ENCODE measurements at places on chromosomes 6 and 20.

DNA sequence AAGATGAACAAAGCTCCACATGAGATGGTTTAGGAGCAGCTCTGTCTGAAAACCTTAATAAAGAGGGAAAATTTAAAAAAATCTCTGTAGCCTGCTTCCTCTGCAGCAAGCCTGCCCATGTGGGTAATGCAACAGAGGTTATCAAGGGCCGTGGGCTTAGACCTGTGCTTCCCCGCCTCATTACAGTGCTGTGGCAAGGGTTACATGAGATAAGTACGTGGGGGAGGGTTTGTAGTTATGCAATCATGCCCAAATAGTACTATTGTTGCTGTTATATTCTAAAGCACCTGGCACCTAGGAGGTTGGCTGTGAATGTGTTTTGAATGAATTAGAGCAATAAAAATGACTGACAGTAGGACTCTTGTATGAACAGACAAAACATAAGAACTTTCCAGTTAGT is 68.3 kb downstream of the PKHD1 start:
- DNase-seq = no peak

DNA sequence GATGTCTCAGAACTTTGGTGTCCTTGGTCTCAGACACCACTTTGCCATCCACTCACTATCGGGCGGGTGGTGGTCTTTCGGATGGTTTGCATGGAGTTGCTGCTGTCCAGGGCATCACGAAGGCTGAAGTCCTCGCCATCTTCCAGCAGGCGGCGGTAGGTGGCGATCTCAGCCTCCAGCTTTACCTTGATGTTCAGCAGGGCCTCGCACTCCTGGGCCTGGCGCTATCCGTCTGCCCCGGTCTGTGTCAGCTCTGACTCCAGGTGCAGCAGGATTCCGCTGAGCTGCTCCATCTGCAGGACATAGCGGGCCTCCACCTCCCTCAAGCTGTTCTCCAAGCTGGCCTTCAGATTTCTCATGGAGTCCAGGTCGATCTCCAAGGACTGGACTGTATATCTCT is 36.0 kb downstream of the ZNF311 start:
- DNase-seq = no peak

GRCh38 chr6:53056273-53056672 is 8.9 kb upstream of the FBXO9 start:
- DNase-seq = no peak

DNA sequence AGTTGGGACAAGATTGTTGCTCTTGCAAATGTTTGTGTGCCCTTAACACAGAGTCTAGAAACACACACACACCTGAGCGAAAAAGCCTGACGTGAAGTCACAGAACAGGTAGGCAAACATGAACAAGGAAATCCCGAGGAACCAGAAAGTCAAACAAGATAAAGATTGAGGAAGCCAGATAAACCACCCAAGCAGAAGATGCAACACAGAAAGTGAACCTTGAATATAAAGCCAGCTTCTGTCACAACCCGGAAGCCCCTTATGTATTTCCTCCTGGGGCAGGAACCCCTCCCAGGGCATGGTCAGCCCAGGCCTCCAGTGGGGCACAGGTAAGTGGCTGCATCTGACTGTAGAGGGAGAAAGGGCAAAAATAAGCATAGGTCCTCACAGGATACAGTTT is 158.2 kb upstream of the SUPT3H start:
- no peak for DNase-seq

DNA sequence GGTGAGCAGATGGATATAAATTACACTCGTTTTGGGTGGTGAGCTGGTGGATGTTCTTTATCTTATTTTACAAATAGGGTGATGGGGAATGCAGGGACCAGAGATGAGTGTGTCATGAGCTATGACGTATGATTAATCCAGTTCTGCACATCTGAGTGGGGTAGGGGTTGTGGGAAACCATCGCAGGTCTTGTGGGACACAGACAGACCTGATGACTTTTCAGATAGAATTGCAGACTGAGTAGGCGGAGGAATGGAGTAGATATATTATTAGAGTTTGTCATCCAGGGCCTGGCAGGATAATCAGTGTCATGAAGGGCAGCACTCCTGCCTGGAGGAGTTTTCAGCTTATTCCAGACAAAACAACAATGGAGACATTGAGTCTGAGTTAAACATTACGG is 12.9 kb upstream of the DSP start:
- DNase-seq = no peak

- DNase-seq = no peak
Measured at GRCh38 chr6:15389084-15389764, 143.4 kb downstream of the JARID2 start.

GRCh38 chr6:144149894-144150709 is at the start of gene STX11:
TSS of gene STX11 (plus strand) at chr6:144150517. CDS start at chr6:144186628, 36,111 bp downstream.
- DNase-seq = peak; percentile 52

DNA sequence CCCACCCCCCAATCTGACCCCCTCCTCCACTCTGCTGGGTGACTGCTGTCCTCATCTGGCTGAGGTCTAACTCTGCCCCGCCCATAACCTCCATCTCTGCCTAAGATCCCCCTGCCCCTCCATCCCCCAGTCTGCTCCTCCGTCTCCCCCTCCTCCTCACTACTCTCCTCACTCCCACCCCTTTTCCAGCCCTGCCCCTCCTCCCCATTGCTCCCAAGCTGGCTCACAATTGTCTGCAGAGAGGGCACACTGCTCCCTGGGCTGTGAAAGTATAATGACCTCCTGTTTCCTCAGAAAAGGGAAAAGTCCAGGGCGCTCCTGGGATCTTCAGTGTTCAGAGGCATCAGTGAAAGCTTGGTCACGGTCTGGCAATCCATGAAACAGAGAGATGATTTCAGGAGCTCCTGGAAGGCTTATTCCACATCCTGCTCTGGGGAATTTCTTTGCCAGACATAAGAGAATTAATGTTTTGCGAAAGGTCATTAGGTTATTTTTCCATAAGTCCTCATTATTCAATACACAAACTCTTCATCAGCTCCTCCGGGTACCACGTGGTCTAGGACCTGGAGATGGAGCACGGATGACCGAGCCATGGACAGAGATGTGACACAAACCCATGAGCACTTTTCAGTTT is 21.5 kb downstream of the CST5 start:
- no peak for DNase-seq

DNA sequence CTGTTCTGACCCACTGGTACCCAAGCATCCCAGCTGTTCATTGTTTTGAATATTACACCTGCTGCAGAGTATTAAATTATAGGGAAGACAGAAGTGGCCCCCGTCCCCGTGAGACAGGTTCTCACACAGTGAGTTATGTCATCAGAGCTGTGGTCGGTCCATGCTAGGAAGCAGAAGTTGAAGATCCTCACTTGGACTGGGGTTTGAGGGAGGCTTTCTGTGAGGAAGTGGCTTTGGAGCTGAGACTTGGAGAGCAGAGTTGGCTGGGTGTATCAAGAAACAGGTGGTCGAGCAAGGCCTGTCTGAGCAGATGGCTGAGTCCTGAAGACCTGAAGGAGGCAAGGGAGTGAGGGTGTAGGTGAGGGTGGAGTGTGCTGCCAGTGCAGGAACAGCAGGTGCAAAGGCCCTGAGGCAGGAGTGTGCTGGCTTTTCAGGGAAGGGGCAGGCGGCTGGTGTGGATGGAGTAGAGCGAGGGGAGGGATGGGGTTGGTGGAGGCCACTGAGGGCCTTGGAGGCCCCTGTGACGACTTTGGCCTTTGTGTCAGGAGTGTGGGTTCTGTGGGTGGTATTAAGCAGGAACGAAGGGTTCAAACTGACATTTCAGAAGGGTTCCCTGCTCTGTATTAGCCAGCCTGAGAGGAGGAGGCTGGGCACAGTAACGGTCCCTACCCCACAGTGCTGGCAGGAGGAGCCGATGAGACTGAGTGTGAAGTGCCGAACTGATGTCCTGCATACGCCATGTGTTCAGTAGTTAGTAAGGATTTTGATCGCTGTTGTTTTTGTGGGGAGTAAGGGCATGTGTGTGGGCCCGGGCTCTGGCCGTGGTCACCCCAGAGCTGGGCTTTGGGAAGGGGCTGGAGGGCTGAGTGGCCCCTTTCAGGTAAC is 11.8 kb downstream of the SRC start:
- DNase-seq = no peak

- DNase-seq = no peak
Measured at GRCh38 chr6:95725344-95725743, 148.0 kb downstream of the MANEA start.

All from effector memory CD4-positive, alpha-beta T cell (primary cell).